ENCODE measurements at places on chromosomes 3 and 15.

- peak; percentile 39 for DNase-seq
These were observed 107.7 kb downstream of the WDR76 start for GRCh38 chr15:43934480-43934879.

DNA sequence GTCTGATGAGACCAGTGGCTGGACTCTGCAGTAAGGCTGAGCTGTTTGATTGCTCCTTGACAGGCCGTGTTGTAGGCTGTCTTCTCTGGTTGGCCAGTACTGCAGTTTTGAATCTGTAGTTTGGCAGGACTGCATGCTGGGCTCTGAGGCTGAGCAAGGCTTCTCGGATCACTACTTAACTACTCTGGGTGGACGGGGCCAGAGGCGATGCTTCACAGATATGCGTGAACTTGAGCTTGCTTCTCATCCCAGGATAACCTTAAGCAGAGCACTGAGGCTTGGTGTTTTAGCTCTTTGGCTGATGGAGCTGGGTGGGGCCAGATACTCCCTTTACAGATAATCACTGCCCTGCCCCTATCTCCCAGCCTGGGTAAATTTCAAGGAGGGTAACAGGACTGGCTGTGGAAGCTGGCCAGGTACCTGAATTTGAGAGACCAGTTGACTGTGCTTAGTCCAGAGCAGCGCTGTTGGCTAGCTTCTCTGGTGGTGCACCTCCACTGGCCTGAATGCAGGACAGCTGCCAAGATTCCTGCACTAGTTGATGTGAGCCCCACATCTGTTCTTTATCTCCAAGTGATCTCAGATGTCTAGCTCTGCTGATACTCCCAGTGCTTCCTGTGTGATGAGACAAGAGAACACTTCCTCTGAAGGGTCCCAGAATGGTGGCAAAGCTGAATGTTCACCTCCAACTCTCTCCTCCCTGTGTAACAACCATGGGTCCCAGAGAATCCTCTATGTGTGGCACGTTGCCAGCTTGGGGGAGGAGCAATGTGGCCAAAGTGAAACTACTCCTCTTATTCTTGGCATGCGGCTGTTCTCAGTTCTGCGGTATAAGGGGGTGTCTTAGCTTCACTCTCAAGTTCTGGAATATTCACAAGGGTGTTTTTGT lies 37.9 kb downstream of the RPL39L start:
- DNase-seq, result peak; percentile 7

DNA sequence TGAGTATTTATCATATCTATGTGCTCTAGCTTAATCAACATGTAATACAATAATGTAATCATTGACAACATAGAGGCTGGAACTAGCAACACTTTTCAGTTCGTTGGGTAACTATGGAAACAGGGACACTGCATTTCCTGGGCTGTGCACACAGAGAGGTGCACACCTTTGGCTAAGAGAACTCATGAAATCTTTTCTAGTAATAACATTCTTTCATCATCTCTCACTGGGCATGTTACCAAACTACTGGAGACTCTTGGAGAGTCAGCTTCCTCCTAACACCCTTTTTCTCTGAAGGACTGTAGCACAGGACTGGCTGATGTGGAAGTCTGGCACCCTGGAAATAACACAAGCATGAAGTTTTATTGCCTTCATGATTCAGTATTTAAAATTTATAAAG lies 135.6 kb downstream of the KCNMB2 start:
- DNase-seq, result peak; percentile 57

- no peak for DNase-seq
These were observed 28.7 kb upstream of the SAMMSON start for GRCh38 chr3:69970827-69971226.

GRCh38 chr3:154130540-154130939 lies 9.3 kb downstream of the ARHGEF26 start:
- no peak for DNase-seq

DNA sequence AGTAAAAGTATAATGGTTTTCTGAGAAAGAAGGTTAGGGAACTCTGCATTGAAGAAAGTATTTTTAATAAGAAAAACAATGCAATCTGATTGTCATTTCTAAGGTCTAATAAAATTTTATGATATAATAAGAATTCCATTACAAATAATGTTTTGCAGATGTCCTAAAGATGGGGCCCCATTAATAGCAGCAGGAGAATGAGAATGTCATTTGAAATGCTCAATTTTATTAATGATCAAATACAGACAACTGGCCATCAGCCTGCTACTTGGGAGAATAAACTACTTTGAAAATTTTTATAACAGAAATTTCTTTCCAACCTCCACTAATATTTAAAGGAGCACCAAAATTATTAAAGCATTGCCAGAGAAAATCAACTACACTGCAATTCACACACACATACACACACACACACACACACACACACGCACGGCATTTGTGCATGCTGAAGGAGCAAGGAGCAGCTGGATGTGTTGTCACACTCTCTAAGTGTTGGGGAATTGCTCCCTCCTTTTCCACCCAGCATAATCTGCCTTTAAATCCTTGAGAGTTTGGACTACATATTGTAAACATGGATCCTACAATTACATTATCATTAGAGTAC lies 109.5 kb downstream of the THRB start:
- no peak for DNase-seq

- no peak for DNase-seq
These were observed 17.9 kb upstream of the TMCC1 start for GRCh38 chr3:129911261-129911861.

DNA sequence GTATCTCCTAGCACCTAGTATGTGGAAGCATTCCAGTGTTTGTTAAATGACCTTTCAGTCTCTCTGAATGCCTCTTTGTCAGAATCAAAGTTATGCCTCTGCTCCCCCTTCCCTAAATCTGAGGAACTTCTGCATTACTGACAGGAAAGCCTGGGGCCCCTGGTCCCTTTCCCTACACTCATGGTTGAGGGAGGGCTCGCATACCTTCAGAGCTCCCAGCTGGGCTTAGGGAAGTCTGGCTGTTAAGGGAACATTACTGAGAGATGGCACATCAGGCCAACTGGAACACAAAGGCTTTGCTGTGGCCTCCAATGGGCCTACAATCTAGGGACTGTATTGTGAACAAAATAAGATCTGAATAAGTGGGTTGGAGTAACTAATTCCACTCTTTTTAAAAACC lies 10.3 kb downstream of the PKM start:
- DNase-seq, result no peak

- peak; percentile 99 for DNase-seq
These were observed 132.1 kb downstream of the LPP start for GRCh38 chr3:188286087-188286513.

DNA sequence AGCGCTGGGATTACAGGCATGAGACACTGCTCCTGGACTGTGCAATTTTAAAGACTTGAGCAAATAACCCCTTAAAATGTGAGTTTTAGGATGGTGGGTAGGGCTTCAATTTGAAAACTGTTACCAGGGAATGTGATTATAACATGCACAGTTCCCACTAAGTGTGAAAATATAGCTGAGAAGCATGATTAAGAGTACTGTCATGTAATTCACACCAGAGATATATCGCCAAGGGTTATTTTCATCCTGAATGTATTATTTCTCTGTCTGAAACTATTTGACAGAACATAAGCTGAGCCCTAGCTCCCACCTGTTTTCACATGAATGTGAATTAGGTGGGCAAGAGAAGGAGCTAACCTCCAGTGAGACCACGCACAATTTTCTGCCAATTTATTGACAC lies 457.2 kb downstream of the GABRG3 start:
- DNase-seq, result no peak

DNA sequence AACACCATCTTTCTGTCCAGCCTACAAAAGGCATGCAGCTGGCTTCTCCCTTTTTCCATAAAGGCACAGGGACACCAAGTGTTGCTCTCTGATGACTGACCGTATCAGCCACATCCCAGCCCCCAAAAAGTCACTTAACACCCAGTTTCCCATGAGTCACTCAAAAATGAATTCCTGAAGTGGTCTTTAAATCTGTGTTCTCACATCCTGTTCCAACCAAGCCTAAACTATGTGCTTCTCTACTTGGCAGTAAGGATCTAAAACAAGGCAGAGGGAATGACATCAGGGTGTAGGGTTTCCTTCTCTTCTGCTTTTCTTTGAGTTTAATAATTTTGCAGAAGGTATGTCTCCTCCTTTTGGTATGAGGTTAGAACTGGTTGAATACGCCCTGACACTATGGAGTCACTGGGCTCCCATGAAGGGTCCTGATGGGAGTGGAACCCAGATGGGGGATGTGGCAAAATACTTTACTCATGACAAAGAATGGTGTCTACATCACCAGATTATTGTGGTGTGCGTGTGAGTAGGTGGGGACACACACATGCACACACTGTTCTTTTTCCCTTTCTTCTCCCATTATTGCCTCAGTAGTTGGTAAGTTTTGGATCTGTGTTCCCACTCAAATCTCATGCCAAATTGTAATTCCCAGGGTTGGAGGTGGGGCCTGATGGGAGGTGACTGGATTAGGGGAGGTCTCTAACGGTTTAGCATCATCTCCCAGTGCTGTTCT lies 35.6 kb upstream of the CCK start:
- DNase-seq, result no peak

DNA sequence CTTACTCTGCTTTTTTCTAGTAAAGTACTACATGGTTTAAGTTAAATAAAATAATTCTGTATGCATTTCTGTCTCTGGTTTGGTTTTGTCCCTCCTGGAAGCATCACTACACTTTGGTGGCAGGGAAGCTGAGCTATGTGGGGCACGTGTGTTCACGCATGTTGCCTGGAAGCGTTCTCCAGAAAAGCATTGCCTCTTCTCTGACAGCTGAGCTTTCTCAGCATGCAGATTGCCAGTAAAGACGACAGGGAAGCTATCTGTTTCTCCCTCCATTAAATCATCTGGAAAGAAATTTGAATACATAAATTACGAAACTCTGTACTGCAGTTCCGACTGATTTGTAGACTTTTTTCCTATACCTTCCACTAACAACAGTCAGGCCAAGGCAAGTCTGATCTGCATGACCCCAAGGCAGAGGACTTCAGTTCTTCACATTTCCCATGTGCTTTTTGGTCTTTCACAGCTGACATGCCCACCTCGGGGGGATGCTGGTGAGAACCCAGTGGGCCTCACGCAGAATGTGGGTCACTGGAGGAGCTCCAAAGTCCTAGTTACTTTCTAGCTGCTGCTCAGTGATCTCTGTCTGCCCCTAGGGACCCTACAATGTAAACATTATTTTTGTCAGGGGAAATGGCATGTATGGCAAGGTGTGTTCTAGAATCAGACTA lies 43.0 kb downstream of the PGPEP1L start:
- no peak for DNase-seq

- DNase-seq, result no peak
These were observed 47.1 kb downstream of the HRH1 start for GRCh38 chr3:11201251-11202019.

GRCh38 chr15:98805434-98806274 lies 157.3 kb downstream of the IGF1R start:
- no peak for DNase-seq

DNA sequence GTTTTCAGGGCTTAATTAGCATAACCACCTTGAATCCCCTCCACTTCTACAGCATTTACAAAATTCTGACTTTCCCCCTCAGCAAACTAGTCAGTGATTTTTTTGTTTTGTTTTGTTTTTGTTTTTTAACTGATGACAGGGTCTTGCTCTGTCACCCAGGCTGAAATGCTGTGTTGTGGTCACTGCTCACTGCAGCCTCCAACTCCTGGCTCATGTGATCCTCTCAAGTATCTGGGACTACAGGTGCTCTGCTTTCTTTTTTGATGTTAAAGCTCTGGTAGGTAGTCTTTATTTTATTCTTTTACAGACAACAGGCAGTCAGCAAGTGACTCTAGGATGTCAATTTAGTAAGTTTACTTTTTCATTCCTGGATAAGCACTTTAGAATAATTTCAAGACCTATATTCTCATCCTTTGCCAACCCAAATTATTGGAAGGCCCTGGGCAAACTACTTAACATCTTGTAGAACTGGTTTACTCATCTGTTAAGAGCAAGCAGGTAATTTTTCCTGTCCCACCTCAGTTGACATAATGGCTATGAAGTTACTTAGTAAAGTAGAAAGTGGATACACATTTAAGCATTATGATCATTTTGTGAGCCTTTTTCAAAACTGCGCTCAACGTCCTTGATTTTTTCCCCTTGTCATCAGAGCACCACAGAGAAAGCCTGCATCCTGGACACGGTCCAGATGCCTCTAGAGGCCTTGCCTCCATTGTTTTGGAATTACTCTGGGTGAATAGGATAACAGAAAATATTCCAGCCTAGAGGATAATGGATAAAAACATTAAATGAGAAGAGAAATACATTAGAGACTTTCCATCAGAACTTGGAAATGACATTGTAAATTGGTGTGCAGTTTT lies 69.9 kb upstream of the NDUFB4 start:
- no peak for DNase-seq

DNA sequence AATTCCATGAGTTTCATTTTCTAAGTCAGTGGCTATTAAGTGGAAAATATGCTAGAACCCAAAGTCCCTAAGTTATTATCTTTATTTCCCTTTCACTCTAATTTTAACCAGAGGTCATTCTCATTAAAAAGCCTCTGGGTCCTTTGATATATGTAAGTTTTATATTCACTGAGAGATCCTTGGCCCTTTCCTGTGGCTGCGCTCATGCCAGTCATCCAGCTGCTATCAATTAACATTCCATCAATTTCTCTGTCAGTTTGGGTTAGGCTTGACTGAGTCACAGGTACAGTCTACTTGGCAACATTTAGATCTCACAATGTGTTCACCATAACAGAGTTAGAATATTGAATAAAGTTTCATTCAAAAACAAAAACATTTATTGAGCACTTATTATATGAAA lies 58.0 kb upstream of the FBN1 start:
- DNase-seq, result peak; percentile 89

- DNase-seq, result no peak
These were observed 62.4 kb downstream of the ARIH1 start for GRCh38 chr15:72536506-72536905.

GRCh38 chr3:185822221-185823000 lies 2.4 kb downstream of the IGF2BP2 start:
- no peak for DNase-seq

GRCh38 chr3:30307372-30307950 lies 298.9 kb upstream of the TGFBR2 start:
- DNase-seq, result no peak

- peak; percentile 16 for DNase-seq
These were observed 39.4 kb upstream of the LMOD3 start for GRCh38 chr3:69161587-69162307.

- no peak for DNase-seq
These were observed 28.1 kb downstream of the C3orf80 start for GRCh38 chr3:160253298-160253697.

DNA sequence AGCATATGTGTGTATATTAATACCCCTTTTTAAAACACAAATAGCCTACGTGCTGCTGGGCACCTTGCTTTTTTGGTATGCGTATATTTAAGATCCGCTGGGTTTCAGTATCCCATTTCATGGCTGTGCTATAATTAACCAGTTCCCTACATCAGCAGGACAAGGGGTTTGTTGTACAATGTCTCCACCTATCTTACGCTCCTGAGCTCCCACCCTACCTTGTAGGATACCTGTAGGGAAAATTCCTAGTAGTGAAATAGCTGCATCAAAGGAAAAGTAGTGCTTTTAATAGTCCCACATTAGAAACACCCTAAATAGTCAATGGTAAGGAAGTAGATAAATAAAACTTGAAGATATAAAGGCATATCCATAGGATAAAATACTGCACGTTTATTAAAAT lies 1.4 kb downstream of the MAP6D1 start:
- no peak for DNase-seq

GRCh38 chr3:126083511-126083912 lies 412 bp downstream of the SLC41A3 start:
- DNase-seq, result no peak

- DNase-seq, result no peak
These were observed 837.2 kb downstream of the NTRK3 start for GRCh38 chr15:87419344-87419743.

GRCh38 chr3:152760024-152760563 lies 74.8 kb upstream of the P2RY1 start:
- DNase-seq, result no peak

GRCh38 chr3:189122526-189123205 lies 49.1 kb upstream of the TPRG1 start:
- DNase-seq, result no peak

All from AG09309 (cell line).